ENCODE measurements at places on chromosomes 5 and 9. TPM values are rescaled to one million over a fixed set of nuclear protein-coding genes. Genes with fewer than 3 reads are reported as not detected.

Gene IL3
- not detected for polyA plus RNA-seq

Gene EEIG1
- polyA plus RNA-seq: 13.4 TPM

Gene KCNT1
- polyA plus RNA-seq: 0.06 TPM

Gene SLIT3
- polyA plus RNA-seq: 4.6 TPM

Gene CA9
- 2.4 TPM for polyA plus RNA-seq

Gene SLC36A2
- polyA plus RNA-seq: not detected

Gene DOCK8
- polyA plus RNA-seq: 9.6 TPM

Gene PCDHGB1
- polyA plus RNA-seq: 0.17 TPM

DNA sequence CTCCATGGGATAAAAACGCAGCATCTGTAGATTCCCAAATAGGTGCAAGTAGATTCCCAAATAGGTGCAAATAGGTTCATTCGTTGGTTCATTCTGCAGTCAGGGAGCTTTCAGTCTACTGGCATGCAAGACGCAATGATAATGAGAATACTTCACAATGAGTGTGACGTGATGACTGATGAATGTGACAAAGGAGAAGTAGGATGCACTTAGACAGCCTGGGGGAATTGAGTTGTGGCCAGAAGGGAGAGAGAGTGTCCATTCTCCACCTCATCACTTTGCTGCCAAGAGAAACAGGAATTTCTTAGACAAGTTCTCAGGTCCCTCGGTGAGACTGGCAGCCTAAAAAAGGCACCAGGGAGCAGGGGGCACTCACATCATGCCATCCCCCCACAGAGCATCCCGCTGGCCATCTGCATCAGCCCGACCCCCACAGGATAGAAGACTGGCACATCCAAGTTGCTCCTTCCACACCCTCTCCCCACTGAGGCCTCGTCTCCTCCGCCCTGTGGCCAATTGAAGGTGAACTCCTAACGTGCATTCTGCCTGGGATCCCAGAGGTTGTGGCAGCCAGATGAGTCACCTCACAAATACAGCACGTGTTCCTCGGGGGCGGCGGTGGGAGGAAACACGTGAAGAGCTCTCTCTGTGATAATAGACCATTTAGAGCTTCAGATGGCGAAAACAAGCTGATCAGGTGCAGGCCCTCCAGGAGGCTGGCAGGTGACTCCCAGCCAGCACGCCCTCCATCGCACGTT, 19.9 kb upstream of the KCNIP1 start:
- H3K36me3 ChIP-seq: no peaks in the 10 kb centered on the region
- no peak overlapping the region for H3K4me3 ChIP-seq
- DNase-seq: no peak
- H3K4me1 ChIP-seq: no peaks in the 10 kb centered on the region
- H3K27me3 ChIP-seq: no peaks in the 10 kb centered on the region

- H3K27ac ChIP-seq: no peak overlapping the region
- H3K4me1 ChIP-seq: peaks cover 2% of the 10 kb centered on the region
- H3K4me3 ChIP-seq: no peak overlapping the region
- H3K27me3 ChIP-seq: no peaks in the 10 kb centered on the region
Measured at GRCh38 chr5:108801776-108802175, 54.1 kb downstream of the FER start.

- peaks cover 8% of the 10 kb centered on the region for H3K36me3 ChIP-seq
- no peaks in the 10 kb centered on the region for H3K27me3 ChIP-seq
- DNase-seq: no peak
- H3K27ac ChIP-seq: no peak overlapping the region
- no peak overlapping the region for H3K4me3 ChIP-seq
- no peaks in the 10 kb centered on the region for H3K4me1 ChIP-seq
Measured at GRCh38 chr9:129125478-129125877, 14.3 kb downstream of the PTPA start.

DNA sequence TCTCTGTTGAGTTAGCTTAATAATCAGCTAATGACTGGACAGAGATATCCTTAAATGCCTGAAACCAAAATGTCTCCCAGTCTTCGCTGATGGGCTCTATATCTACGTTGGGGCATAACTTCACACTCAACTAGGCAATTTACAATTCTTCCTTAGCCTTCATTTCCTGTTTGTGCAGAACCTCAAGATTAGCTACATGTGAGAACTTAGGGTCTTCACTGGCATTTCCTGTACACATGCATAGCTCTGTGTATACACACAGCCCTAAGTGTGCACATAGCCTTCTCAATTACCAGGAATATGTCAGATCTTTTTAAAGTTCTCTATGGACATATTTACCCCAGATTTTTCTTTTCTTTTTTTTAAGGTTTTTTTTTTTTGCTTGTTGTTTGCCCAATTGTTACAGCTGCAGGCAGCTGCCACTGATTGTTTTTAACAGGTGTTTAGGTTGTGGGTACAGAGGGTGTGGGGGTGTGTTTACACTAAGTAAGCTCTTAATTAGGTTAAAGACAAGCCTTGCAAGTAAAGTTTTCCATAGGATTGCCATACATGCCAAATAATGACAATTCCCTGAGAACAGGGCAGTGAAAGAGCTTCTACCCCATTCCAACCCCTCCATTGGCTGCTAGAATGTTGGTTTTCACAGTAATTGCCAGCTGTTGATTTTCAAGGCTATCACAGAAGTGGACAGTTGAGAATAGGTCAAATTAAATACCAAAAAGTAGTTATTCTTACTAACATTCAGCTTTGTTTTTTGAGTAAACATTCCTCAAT, 441.0 kb downstream of the TLE4 start:
- H3K4me1 ChIP-seq: no peaks in the 10 kb centered on the region
- DNase-seq: no peak
- no peak overlapping the region for H3K4me3 ChIP-seq

GRCh38 chr9:90287567-90288274, 354.9 kb downstream of the DIRAS2 start:
- DNase-seq: no peak
- H3K4me3 ChIP-seq: no peak overlapping the region
- no peak overlapping the region for H3K27ac ChIP-seq
- no peaks in the 10 kb centered on the region for H3K36me3 ChIP-seq
- no peaks in the 10 kb centered on the region for H3K27me3 ChIP-seq
- no peaks in the 10 kb centered on the region for H3K4me1 ChIP-seq

- no peak for DNase-seq
- H3K27ac ChIP-seq: no peak overlapping the region
- no peak overlapping the region for H3K4me3 ChIP-seq
- no peaks in the 10 kb centered on the region for H3K4me1 ChIP-seq
Measured at GRCh38 chr5:20528471-20528870, 540.5 kb upstream of the CDH18 start.

DNA sequence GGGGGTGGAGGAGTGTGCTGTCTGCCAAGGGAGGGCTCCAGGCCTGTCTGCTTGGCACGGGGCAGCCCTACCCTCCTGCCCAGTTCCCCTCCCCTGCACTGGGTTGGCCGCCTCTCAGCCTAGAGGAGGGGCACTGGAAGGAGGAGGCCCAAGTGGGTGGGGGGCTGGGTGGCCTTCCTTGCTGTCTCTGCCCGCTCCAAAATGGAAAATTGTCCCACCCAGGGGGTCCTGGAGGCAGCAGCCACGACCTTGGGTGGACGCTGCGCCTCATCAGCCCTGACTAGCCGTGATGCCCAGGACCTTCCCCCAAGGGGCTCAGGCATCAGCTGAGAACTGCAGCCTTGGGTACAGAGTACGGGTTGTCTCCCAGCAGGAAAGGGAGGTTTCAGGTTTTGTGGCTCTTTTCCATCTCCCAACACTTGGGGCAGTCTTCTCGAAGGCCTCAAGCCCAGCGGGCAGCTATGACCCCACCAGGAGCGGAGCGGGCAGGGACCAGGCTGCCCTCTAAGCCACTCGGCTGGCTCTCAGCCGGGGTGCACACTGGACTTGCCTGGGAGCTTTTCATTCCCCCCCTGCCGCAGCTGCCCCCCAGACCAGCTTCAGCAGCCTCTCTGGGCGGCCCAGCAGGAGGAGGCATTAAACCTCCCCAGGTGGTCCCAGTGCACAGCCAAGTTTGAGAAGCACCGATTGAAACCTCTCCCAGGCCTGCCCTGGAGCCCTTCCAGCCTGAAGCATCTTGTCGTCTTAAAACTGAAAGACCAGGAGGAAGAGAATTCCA, 20.6 kb downstream of the NTNG2 start:
- DNase-seq: no peak
- H3K27me3 ChIP-seq: no peaks in the 10 kb centered on the region
- H3K4me1 ChIP-seq: peaks cover 2% of the 10 kb centered on the region
- H3K27ac ChIP-seq: no peak overlapping the region

DNA sequence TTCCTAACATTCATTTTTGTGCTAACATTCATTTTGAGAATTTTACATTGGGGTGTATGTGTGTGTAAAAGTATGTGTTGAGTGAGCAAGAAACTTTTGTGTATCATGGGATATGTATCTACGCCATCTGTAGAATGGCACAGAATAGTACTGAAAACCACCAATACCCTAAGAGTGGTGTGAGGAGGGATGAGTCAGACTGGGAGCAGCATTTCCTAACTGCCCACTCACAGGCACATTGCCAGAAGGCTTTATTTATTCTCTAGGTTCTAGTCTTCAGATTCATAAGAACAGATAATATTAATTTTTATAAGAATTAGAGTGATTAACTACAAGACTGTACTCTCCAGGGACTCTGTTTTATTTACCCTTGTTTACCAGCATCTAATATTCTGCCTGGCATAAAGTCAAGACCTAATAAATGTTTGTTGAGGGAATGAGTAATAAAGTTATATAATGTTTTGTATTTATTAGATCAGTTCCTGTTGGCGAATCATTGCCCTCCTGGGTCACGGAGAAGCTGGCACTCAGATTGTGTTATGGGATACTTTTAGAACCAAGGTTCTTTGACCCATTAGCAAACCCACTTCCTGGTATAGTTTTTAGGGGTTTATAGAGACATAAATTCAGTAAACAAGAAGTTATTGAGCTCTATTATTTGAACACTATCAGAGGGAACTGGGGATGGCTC, 159.1 kb upstream of the PPP2R2B start:
- no peaks in the 10 kb centered on the region for H3K27me3 ChIP-seq
- no peaks in the 10 kb centered on the region for H3K36me3 ChIP-seq
- no peaks in the 10 kb centered on the region for H3K4me1 ChIP-seq
- no peak for DNase-seq
- no peak overlapping the region for H3K4me3 ChIP-seq

GRCh38 chr9:70407081-70407503, 7.4 kb downstream of the KLF9 start:
- H3K36me3 ChIP-seq: no peaks in the 10 kb centered on the region
- H3K4me1 ChIP-seq: peaks cover 5% of the 10 kb centered on the region
- H3K27me3 ChIP-seq: peaks cover 2% of the 10 kb centered on the region

GRCh38 chr5:141657937-141658545, 6.8 kb upstream of the FCHSD1 start:
- no peak overlapping the region for H3K27ac ChIP-seq
- H3K36me3 ChIP-seq: peaks cover 38% of the 10 kb centered on the region
- no peaks in the 10 kb centered on the region for H3K4me1 ChIP-seq
- no peak for DNase-seq
- no peak overlapping the region for H3K4me3 ChIP-seq
- H3K27me3 ChIP-seq: no peaks in the 10 kb centered on the region

DNA sequence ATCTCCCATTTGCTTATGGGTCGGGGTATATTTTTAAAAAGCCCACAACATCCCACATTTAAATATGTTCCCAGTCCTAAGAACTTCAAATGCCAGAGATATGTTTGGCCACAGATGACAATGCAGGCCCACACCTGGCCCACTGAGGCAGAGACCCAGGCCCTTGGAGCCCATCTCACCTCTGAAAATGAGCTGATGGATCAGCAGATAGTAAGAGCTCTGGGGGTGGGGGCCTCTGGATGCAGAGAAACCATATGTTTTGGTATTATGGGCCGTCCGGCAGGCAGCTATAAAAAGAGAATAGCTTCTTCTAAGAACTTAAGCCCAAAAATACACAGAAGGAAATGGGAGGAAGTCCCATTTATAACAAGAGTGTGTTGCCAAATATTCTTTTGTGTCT, 256.0 kb downstream of the GRIA1 start:
- H3K36me3 ChIP-seq: no peaks in the 10 kb centered on the region
- H3K4me1 ChIP-seq: no peaks in the 10 kb centered on the region
- H3K27me3 ChIP-seq: no peaks in the 10 kb centered on the region
- DNase-seq: no peak
- no peak overlapping the region for H3K27ac ChIP-seq

GRCh38 chr9:75599126-75599525, 291.3 kb upstream of the PCSK5 start:
- no peak overlapping the region for H3K4me3 ChIP-seq
- no peak overlapping the region for H3K27ac ChIP-seq
- DNase-seq: no peak
- no peaks in the 10 kb centered on the region for H3K36me3 ChIP-seq
- H3K4me1 ChIP-seq: no peaks in the 10 kb centered on the region

- no peak overlapping the region for H3K27ac ChIP-seq
- peaks cover 3% of the 10 kb centered on the region for H3K4me1 ChIP-seq
- DNase-seq: no peak
- no peaks in the 10 kb centered on the region for H3K36me3 ChIP-seq
- no peak overlapping the region for H3K4me3 ChIP-seq
Measured at GRCh38 chr5:108930107-108930506, 182.4 kb downstream of the FER start.

DNA sequence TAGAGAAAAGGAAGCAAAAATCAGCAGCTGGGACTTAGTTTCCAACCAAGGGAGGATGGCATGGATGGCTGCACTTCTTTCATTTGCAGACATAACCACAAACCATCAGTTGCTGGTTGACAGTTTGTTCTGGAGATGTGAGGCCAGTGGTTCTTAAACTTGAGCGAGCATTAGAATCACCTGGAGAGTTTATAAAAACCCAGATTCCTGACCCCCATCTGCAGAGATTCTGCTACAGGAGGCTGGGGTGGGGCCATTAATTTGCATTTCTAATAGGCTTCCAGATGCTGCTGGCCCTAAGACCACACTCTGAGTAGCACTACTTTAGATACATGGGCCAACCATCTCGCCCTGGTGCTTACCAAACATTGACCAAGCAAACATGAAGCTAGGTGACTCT, 60.8 kb downstream of the MARCHF3 start:
- H3K36me3 ChIP-seq: no peaks in the 10 kb centered on the region
- H3K27ac ChIP-seq: no peak overlapping the region
- DNase-seq: no peak
- no peak overlapping the region for H3K4me3 ChIP-seq

- no peaks in the 10 kb centered on the region for H3K36me3 ChIP-seq
- H3K4me1 ChIP-seq: no peaks in the 10 kb centered on the region
- no peak overlapping the region for H3K4me3 ChIP-seq
- DNase-seq: no peak
Measured at GRCh38 chr9:3343671-3344070, 182.1 kb downstream of the RFX3 start.

- H3K4me3 ChIP-seq: no peak overlapping the region
- H3K27ac ChIP-seq: no peak overlapping the region
- no peaks in the 10 kb centered on the region for H3K36me3 ChIP-seq
- H3K27me3 ChIP-seq: no peaks in the 10 kb centered on the region
- no peak for DNase-seq
Measured at GRCh38 chr5:37553720-37554404, 174.7 kb downstream of the WDR70 start.

DNA sequence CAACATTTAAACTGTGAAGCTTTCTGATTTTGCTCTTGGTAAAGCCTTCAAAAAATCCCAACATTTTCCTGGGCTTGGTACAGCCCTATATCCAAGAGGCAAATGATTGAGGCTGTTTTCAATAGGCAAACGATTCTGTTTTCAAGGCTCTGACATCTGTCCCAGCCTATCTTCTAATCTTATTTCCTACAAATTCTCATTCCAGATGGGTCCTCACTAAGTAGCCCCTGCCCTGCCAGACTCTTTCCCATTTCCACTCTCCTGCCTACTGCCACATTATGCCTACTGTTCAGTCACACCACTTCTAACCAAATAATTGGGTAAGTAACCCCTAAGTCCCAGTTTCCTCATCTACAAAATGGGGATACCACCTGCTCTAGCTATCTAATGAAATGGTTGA, 3.5 kb downstream of the GBA2 start:
- peaks cover 37% of the 10 kb centered on the region for H3K36me3 ChIP-seq
- peaks cover 29% of the 10 kb centered on the region for H3K4me1 ChIP-seq
- no peak overlapping the region for H3K4me3 ChIP-seq
- DNase-seq: no peak
- no peak overlapping the region for H3K27ac ChIP-seq
- H3K27me3 ChIP-seq: no peaks in the 10 kb centered on the region
